H7 (cell line): ENCODE measurements at places on chromosomes 16 and 17. TPM values are rescaled to one million over a fixed set of nuclear protein-coding genes. Genes with fewer than 3 reads are reported as not detected.
A peak's percentile ranks its signal among the peaks of the same experiment; 100 is the strongest.

DNA sequence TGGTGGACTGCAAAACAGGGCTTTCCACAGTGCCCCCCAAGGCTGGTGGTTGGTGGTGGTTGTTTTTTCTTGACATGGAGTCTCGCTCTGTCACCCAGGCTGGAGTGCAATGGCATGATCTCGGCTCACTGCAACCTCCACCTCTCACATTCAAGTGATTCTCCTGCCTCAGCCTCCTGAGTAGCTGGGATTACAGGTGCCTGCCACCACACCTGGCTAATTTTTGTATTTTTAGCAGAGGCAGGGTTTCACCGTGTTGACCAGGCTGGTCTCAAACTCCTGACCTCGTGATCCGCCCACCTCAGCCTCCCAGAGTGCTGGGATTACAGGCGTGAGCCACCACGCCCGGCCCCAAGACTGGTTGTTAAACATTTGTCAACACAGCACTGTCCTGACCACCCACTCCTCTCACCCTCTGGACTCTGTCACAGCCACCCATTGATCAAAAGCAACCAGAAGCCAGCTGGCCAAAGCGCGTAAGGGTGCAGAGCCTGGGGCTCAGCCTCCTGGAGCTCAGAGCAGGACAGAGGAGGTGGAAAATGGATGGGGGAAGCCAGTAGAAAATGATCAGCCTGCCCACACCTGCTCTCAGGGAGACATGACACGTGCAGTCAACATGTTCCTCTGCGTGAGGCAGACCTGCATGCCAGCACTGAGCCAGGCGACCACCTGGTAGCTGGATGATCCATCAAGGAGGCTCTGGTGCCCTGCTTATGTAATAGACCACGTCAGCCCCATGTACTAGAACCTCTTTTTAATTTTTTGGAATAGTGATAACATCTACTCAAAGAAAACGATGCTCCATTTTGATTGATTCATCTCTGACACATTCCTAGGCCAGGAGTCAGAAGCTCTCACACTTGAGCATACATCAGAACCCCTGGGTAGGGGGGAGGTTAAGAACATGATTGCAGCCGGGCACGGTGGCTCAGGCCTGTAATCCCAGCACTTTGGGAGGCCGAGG, 14.8 kb upstream of the OSGIN1 start:
- no peak for DNase-seq

CLEC18B gene
- total RNA-seq, result 0.55 TPM in 1 of 2 replicates, not detected in the other

- peak; percentile 90 for DNase-seq
Observed at GRCh38 chr17:81043725-81044427, 8.9 kb downstream of the BAIAP2 start.

GRCh38 chr16:339680-340079, 12.8 kb downstream of the AXIN1 start:
- no peak for DNase-seq

- DNase-seq, result peak; percentile 9
Observed at GRCh38 chr17:36784633-36785032, 152.6 kb upstream of the LHX1 start.

CEP95 gene
- 18.5 and 45.6 TPM in 2 replicates for total RNA-seq

DNA sequence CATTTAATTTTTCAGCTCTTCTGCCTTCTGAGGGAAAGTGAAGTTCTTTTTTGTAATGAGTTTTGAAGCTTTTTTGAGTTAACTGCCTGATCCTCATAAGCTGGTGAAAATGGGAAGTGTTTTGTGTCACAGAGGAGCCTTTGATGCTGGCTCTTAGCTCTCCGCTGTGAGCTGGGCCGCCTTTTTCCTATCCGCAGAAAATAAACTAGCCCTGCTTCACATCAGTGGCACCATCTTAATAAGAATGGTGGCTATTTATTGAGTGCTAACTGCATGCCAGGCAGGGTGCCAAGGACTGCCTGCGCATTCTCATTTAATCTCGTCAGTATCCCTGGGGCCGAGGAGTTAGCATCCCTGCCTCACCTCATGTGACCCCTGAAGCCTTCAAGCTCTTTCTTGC, 309.0 kb downstream of the CPPED1 start:
- no peak for DNase-seq

DPEP1 gene
- total RNA-seq, result 2.6 and 2.7 TPM in 2 replicates

- DNase-seq, result no peak
Observed at GRCh38 chr16:4663777-4664465, 29.4 kb upstream of the NUDT16L1 start.

EVPLL gene
- not detected in 2 replicates for total RNA-seq

DNA sequence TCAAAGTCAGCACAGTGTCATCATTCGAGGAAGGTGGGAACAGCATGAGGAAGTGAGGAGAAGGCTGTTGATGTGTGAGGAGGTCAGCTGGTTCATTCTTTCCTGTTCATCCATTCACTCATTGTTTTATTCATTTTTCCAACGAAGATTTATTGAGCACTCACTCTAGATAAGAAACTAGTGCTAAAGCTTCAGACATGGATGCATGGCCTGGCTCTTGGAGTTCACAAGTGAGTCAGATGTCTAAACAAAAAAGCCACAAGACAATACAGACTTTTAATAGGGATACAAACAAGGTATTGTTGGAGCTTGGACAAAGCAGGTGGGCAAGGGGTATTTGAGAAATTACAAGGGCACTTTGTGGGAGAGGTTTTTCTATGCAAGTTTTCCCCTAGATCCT, 31.3 kb upstream of the MPHOSPH6 start:
- no peak for DNase-seq

GRCh38 chr17:4219241-4219640, 44.5 kb downstream of the ANKFY1 start:
- DNase-seq, result no peak

GRCh38 chr16:66115373-66115772, 251.1 kb upstream of the CDH5 start:
- DNase-seq, result peak; percentile 46

DNA sequence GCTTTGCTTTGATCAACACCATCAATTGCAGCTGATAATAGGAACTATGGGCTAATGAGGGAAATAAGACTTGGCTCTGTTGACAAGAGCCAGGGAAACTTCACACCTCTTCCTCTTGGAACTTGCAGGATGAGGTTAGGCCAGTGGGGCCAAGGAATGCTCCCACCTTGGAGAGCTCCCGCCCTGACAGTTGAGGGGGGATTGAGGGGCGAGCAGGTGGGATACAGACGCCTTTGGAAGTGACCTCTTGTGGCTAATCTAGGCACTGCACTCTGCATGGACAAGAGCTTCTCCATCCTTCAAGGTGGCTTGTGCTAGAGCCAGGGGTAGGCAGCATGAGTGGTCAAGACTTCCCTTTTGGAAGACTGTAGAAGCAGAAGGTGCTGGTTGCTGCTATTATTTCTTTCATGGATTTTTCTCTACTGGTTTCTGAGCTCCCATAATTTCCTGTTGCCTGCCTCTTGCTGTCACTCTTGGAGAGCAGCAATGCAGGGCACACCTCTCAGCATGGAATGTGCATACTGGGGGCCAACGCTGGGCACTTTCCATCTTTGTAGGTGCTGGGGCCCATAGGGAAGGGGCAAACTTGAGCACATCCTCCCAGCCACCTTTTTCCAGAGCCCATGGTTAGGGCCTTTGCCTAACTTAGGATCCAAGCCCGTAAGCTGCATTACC, 2.3 kb upstream of the PHF12 start:
- peak; percentile 90 for DNase-seq

GRCh38 chr17:45319239-45319703, 2.5 kb upstream of the MAP3K14 start:
- no peak for DNase-seq

NR1D1 gene
- 1.8 and 3.4 TPM in 2 replicates for total RNA-seq

GDPD3 gene
- 0.31 and 1.8 TPM in 2 replicates for total RNA-seq

RBFOX1 gene
- total RNA-seq, result 0.14 and 3.9 TPM in 2 replicates

ZNF423 gene
- total RNA-seq, result 42.9 and 43.6 TPM in 2 replicates

DNA sequence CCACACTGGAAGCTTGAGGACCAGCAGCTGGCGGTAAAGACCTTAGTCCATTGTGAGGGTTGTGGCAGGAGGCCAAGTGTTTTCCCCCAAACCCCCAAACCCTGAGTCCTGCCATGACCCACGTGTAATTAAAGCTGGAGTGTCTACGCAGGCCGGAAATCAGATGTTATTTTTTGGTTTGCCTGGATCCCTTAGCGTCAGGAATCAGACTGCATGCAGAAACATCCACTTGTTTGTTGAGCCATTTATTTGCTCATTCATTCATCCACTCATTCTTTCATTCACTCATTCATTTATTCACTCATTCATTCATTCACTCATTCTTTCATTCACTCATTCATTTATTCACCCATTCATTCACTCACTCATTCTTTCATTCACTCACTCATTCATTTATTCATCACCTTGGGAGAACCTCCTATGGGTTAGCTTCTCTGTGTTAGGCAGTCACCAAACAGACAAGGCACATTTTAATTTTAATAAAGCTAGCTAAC, 313.1 kb downstream of the MAF start:
- no peak for DNase-seq

DNA sequence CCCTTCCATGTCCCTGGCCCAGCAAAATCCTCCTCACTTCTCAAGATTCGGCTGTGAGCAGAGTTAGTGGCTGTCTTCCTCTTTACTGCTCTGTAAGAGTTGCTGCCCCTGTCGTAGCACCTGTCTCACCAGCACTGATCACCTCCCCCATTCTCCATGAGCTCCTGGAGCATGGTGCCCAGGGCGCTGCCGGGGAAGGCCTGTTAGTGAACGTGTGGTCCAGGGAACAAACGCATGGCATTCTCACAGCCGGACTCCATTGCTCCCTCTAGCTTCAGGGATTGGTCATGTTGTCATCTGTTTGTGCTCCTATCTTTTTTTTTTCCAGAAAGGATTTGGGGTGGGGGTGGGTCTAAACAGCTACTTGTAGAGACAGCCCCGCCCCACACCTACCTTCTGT, 141.2 kb downstream of the CMIP start:
- peak; percentile 80 for DNase-seq

GRCh38 chr16:13315642-13316427, 414.4 kb downstream of the SHISA9 start:
- no peak for DNase-seq

ZG16 gene
- not detected in 2 replicates for total RNA-seq

- no peak for DNase-seq
Observed at GRCh38 chr17:13350466-13350865, 251.3 kb downstream of the HS3ST3A1 start.

- DNase-seq, result peak; percentile 20
Observed at GRCh38 chr16:3945751-3946603, 65.5 kb upstream of the CREBBP start.

CACNA1G gene
- total RNA-seq, result 1.5 and 1.9 TPM in 2 replicates

DNA sequence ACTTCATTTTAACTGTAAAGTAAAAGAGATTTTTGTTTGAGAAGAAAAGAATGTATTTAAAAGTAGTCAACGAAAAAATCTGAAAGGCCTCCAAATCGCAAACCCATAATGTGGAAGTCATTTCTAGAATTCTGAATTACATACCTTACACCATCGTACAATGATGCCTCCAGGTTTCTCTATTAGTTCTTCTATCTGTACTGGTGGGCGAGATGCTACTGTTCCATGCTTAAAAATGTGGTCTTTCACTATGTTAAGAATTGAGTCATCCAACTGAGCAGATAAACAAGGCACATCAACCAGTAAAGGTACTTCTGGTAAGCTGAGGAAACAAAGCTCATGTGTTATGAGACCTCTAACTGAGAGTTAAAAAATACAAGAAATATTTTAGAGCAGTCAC, 28.5 kb downstream of the CRLF3 start:
- no peak for DNase-seq

PRSS27 gene
- total RNA-seq, result 2.0 and 3.1 TPM in 2 replicates

LONP2 gene
- 26.4 and 35.5 TPM in 2 replicates for total RNA-seq

CDH8 gene
- 0.87 and 7.1 TPM in 2 replicates for total RNA-seq

HSPB9 gene
- 0.10 and 0.22 TPM in 2 replicates for total RNA-seq

CNTD1 gene
- 0.17 TPM in 1 of 2 replicates, not detected in the other for total RNA-seq

DNA sequence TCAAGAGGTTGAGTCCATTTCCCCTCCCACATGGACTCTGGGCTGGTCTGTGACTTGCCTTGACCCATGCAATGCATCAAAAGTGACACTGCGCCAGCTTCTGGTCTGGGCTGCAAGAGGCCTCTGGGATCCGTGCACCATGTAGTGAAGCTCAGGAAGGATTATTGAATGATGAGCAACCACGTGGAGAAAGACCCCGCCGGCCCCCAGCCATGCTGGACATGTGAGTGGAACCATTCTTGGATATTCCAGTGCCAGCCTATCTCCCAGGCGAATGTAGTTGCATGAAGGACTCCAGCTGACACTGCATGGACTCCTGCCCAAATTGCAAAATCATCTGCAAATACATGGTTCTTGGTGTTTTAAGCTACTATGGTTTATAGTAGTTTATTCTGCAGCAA, 7.6 kb upstream of the ALOX15B start:
- DNase-seq, result no peak

DNA sequence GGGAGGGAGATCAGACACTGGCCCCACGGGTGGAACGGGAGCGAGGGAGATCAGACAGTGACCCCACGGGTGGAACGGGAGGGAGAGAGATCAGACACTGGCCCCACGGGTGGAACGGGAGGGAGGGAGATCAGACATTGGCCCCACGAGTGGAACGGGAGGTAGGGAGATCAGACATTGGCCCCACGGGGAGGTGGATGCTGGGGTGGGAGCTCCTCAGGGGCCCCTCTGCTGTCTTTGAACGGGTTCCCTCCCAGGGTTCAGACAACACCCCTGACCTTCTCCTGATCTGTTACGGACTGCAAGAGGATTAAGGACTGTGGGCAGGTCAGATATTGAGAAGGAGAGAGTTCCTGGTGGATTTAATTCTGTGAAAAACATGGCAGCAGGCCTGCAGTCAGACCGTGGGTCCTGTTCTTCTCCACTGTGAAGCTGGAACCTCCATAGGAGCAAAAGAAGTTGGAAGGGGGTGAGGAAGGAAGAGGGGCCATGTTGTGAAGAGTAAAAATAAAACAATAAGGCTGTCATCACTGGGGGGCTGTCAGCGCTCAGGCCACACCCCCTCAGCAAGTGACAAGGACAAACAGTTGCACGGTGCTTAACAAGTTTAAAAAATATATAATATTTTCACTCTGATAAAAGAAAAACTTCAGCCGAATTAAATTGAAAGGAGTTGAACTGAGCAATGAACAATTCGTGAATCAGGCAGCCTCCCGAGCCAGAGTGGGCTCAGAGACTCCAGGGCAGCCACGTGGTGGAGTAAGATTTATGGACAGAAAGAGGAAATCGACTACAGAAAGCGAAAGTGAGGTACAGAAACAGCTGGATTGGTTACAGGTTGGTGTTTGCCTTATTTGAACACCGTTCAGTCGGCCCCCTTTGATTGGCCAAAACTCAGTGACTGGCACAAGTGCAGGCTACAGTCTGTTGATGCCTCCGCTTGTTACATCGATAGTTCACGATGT, 348.7 kb upstream of the TNRC6C start:
- no peak for DNase-seq

DNA sequence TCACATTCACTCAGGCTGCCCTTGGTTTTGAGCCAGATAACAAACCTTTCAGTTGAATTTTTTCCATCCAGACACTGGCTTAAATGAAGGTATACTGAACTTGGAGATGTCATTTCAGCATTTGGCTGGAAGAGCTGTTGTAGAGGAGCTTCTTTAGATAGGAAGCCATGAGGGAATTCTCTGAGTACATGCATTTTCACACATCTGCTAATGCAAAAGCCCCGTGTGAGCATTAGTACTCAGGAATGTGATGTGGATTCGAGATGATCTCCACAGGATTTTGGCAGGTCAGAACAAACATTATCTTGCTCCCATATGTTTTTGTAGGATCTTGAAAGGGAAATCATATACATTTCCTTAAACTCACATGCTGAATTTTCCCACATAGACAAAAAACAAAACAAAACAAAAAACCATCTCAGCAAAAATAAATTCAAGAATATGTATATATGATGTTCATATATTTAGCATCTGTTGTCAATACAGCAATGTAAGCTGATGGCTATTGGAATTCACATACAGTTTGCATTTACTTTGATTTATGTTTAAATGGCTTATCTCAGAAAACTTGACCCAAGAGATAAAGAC, 277.2 kb upstream of the TBX2 start:
- no peak for DNase-seq

CIAO2B gene
- total RNA-seq, result 91.1 TPM in 2 replicates

GRCh38 chr16:54282928-54283724, 3.5 kb downstream of the IRX3 start:
- DNase-seq, result peak; percentile 56
